ENCODE measurements at places on chromosomes 13 and 19.

DNA sequence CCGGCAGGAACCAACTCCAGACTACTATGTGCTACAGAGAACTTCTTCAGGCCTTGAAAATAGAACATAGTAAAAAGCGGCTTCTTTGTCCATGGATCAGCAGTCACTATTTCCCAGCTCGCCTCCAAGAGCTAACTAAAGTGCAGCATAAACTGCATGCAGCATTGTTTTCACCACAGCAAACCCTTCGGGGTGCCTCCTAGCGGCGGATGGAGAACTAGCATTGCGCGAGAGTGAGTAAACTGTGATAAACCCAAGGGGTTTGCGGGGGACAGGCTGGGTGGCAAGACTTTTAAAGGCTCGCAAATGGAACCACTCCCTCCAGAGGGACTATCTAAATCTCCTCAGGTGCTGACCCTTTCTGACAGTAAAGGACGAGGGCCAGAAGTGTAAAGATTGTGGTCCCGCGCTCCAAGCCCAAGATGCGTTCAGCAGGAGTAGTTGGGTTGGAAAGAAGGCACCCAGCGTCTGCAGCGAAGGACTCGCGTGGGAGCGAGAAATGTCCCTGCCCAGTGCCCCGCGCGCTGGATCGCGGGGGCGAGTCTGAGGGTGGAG, 21.5 kb upstream of the SGCG start:
- no peak for DNase-seq

- no peak for DNase-seq
These were observed 277.9 kb downstream of the RBM26 start for GRCh38 chr13:79128158-79128557.

GRCh38 chr13:24274452-24275021, 34.8 kb upstream of the C1QTNF9 start:
- no peak for DNase-seq

DNA sequence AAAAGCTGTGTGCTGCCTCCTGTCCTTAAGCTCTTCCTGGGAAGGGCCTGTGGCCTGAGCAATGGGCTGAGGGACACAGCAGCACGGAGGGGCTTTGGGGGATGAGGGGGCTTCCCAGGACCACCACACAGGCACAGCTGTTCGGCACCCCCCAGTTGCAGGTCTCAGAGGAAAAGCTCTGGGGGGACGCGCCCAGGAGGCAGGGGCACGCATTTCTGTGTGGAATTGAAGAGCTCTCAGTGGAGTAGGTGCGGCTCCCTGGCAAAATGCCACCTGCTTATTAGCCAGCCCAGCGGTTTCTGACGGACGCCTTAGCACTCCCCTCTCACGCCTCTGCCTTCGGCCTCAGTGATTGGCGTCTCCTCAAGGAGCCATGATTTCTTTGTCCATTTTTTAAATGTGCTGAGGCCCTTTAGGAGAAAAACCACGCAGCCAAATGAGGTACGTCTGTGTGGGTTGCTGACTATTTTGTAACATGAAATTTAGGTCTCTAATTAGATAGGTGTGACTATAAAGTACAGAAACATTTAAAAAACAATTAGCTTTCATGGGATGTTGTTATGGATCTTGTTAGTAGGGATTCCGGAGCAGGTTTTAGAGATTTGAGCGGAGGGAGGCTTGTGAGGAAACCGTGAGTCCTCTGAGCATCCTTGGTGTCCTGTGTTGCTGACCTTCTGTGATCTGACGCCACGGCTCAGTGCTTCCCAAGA, 4.0 kb downstream of the MCF2L start:
- no peak for DNase-seq

DNA sequence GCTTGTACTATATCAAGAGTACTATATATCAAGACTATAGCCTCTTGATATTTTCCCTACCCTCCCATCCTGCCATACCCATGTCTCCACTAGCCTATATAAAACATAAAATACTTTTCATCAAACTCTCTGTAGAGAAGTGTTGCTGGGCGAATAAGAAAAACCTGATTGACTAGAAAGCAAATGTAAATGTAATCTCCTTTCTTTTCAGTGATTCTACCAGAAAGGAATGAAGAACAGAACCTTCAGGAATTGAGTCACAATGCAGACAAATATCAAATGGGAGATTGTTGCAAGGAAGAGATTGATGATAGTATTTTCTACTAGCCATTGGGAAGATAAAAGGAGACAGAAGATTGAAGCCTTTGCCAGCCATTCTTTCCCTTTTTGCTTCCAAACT, 89.2 kb downstream of the KCNRG start:
- no peak for DNase-seq

DNA sequence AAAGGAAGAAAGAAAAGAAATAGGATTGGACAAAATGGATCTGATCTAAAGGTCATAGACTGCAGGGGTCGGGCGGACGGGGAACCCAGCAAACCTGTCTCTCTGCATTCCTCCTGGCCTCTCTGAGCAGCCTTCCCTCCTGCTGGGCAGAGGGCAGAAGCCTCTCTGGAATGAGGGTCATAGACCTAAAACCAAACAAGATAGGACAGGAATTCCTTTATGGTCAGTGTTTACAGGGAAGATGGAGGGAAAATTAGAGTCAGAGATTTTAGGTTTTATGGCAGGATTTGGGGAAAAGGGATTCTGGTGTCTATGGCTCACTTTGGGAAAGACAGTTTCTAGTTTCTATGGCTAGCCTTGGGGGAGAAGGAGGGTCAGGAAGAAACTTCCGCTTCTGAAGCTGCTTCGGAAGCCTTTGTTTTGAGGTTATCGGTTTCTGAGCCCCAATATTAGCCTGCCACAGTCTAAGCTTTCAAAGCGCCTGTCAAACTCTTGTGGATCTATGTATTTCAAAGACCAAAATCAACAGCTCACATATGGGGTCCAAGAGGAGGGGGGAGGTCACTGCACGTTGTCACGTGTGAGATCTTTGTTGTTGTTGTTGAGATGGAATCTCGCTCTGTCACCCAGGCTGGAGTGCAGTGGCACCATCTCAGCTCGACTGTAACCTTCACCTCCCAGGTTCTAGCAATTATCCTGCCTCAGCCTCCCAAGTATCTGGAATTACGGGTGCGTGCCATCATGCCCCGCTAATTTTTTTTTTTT, 18.9 kb upstream of the DPRX start:
- no peak for DNase-seq

GRCh38 chr19:1240925-1241324, 626 bp upstream of the ATP5F1D start:
- no peak for DNase-seq
